ENCODE measurements at places on chromosomes 5 and 9.
A peak's percentile ranks its signal among the peaks of the same experiment; 100 is the strongest.

GRCh38 chr5:52807723-52808122 lies 20.0 kb downstream of the ITGA1 start:
- no peak for DNase-seq

DNA sequence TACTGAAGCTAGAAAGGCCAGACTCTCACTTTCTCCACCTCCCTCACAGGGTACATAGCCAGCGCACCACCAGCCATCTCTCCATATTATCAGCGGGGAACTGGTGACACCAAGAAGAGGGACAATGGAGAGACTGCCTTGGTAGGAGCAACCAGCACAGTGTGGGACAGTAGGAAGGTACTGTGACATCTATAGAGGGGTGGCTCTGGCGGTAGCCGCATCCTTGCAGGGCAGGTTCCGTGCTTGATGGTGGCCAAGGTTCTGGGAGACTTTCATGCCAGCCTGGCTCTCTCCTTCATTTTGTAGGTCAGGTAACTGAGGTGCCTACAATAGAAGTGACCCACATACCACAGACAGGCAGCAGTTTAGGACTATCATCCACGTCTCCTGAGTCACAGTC lies 65.5 kb upstream of the SMIM23 start:
- no peak for DNase-seq

DNA sequence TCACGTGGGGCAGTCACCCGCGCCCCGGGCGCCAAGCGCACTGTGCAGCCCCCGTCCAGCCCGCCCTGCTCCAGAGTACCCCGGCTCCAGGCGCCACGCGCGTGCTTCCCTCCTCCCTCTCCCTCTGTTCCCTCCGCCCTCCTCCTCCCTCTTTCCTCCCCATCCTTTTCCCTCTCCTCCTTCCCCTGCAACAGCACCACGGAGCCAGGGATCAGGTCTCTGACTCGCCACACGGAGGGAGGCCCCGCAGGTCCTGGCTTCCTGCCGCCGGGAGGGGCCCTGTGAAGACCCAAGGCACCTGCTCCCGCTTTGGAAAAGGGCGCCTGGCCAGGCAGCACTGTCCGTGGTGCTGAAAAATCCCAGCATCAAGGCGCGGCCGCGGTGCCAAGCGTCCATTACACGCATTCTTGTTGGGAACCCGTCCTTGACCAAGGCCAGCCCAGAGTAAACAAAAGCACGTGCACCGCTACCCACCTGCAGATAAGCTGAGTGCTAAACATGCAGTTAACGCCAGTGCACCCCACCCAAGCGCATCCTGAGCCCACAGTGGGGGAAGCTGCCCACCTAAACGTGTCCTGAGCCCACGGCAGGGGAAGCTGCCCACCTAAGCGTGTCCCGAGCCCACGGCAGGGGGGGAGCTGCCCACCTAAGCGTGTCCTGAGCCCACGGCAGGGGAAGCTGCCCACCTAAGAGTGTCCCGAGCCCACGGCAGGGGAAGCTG lies 21.7 kb downstream of the SLC6A18 start:
- peak; percentile 46 for DNase-seq

DNA sequence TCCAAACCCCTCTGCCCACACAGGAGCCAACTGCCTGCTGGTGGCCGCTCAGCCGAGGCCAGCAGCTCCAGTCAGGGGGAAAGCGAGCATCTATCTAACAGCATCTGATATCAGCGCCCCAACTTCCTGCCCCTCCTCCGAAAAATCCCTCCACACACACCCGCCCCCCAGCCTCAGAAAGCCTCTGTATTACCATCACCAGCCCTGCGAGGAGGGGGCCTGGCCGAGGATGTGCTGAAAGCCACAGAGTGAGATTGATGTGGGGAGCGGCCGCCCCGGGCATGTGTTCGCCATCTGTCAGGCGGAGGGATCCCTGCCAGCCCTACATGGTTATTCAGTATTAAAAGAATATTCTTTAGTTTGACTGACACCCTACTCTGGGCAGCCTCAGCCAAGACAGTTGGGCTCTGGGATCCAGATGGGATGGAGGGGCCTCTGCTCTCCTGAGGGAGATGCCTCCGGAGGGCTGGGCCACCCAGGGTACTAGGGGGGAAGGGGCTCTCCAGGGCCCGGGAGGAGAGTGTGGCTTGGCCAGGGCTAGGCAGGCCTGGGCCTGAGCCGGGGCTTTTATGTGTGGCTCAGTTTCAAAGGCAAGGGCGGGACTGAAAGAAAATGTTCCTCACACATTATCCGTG lies 98.0 kb downstream of the HSD17B3 start:
- no peak for DNase-seq

DNA sequence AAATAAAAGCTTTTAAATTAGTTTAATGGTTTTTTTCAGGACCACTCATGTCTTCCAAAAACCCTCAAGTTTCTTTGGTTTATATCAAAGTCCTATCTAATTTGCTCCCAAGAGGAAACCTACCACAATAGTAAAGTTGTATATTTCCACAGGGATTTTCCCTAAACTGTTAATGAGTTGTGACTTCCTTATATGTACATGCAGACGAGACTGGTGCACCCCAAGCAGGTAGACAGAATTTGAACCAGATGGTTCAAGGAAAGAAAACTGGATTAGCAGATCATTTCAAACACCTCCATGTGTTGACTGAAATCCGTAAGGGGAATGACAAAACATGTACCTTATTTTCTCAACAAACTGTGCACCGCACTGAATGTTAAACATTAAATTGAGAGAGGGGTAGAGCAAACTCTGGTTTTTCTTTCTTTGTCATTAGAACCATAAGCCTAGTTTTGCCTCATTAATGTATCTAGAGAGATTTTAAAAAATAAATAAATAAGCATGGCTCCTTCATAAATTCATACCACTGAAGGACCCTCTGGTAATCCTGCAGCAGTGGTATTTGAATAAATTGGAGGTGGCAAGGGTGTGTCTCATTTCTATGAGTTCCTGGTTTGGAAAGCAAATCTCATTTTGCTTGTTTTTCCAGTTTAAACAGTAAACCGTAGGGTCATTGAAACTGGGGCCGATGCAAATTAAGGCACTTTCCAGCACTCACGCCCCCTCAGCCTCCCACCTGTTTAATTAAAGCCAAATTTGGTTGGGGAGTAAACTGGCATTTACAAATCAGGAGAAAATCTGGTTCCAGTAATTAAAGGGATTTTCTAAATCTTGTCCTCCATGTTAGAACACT lies 51.1 kb downstream of the ENC1 start:
- DNase-seq: no peak

DNA sequence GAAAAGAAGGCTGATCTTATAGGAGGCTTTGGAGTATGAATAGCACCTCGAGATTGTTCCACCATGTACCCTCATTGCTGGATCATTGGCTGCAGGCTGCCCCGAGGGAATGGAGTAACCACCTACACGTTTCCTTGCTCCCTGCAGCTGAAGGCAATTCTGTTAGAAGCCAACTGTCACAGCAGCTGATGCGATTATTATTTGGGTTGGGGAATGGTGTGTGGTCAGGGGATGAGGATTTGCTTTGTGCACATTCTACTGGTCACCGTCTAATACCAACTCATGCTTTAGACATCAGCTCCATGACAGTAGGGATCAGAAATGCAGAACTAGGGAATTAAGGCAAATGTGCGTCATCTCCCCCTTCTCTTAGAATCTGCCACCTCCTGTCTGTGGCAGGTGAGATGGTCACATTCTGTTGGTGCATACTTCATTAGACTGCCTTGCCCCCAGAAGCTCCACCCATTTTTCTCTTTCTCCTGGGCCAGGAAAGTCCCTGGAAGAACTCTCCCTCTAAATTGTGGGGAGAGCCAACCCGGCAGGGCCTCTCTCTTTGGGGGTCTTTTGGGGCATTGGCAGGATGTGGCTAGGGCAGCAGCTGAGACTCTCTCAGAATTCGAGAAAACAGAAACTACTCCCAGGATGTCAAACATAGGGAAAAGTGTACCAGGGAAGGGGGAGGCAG lies 32.8 kb downstream of the NEUROG1 start:
- DNase-seq: no peak

DNA sequence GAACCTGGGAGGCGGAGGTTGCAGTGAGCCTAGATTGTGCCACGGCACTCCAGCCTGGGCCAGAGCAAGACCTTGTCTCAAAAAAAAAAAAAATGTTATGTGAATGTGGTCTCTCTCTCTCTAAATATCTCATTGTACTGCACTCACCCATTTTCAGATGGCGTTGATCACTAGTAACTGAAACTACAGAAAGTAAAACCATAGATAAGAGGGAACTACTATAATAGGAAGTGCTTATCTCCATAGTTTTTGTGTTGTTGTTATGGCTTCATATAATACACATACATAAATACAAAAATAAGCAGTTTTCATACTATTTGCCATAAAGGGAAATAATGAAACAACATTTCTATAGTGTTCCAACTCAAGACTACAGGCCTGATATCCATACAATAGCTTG lies 9.1 kb downstream of the IL31RA start:
- no peak for DNase-seq

- no peak for DNase-seq
These were observed 109.7 kb downstream of the KCNN2 start for GRCh38 chr5:114471529-114471928.

DNA sequence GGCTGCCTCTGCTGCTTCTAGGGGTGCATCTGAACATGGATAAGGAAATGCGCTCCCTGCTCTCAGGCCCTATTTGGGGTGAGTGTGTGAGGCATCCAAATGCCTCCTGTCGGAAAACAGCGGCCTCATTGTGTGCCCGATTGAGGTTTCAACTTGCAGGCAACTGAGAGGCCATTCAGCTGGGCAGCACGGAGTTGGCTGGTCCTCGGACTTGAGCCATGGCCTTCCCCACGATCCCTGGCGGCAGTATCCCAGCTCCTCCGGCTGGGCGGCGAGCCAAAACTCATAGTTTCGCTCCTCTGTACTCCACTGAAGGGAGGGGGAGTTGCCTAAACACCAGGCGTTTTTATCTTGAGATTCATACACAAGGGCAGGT lies 597.3 kb upstream of the SGCD start:
- no peak for DNase-seq

DNA sequence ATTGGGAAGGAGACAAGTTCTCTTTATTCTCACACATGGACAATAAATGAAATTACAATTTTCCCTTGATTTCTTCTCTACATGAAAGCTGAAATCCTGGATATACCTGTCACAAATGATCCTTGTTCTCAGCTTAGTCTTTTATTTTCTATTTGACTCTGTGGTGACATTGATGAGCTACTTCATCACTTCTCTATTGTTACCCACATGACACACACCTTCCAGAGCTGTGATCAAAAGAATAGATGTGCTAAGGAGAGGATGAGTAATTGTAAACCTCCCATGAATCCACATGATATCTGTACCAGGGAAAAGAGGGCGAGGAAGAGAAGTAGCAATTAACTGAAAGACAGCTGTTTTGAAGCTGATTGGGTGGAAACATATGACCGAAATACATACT lies 102.0 kb downstream of the CAVIN4 start:
- no peak for DNase-seq

- DNase-seq: no peak
These were observed 70.2 kb downstream of the FBXL17 start for GRCh38 chr5:108311682-108312081.

All from RWPE1 (cell line).